Iris pigment epithelial cell (primary cell): ENCODE measurements at places on chromosomes 5 and 9.

DNA sequence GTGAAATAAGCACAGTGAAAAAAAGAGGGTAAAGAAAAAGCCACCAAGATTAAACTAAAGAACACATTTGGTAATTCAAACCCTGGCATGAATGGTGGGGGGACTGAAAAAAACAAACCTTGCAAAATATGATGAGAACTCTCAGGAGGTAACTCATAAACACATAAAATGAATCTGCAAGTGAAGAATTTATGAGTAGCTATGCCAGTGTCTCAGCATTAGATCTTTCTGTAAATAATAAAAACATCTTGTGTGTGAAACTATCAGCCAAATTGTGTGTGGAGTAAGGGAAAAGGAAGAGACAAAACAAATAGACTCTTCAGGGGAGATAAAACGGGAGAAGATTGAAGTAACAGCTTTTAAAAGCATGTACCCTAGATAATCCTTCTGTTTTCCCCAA is 129.6 kb upstream of the SPEF2 start:
- DNase-seq = no peak

GRCh38 chr9:134775081-134775951 is 105.3 kb upstream of the FCN2 start:
- peak; percentile 89 for DNase-seq

DNA sequence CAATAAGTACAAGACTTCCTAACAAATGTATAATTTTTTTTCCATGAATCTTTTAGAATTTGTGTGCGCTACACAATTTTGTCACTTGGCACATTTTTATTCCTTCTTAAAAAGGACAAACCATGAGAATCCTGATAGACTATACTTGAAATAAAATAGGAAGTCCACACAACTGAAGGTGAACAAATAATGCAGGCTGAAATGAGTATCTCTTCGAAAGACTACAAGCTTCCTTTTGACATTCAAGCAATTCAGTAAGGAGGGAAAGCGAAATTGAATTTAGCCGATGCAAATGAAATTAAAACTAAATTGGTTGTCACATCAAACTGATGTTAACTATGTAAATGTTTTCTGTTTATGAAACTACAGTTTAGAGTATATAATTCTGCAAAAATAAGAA is 374.4 kb upstream of the CCNH start:
- no peak for DNase-seq

DNA sequence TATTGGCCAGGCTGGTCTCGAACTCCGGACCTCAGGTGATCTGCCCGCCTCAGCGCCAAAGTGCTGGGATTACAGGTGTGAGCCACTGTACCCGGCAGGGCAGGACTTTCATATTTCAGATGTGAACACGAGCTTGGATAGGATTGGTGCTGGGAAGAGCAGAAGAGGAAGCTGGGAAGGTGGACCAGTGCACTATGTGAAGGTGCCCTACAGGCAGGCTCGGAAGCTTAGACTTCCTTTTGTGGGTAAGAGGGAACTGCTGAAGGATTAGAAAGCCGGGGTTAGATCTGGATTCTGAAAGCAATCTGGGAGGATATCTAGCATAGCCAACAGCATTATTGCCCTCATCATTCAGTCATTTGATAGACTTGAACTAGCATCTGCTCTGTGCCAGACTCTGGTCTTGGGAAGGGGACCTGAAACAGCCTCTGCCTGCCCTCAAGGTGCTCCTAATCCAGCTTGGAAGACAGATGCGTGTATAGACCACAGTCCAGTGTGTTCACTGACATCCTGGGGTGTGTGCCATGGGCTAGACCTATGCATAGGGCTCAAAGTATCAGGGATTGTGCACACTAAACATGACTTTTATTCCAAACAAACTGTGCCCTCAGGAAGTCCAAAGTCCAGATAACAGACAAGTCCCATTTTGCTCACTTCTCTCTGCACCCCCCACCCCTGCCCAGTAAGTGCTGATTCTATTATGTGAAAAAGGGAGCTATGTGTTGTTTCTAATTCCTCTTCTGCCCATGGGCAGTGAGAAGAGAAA is 637 bp downstream of the CBY3 start:
- DNase-seq = no peak

DNA sequence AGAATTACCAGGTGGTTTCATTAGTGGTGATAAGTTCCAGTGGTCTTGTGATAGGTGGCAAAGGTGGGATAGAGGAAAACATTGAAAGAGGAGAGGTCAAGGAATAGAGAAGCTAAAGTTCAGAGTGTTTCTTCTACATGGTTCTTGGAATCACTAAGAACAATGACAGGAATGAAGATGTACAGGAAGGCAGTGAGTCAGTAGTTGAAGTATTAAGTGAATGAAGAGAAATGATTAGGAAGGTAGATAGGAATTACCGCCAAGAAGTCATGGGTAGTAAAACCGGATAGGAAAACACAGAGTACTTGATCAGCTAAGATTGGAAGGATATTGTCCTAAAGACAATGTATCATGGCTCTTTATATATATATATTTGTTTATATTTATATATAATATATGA is 37.9 kb upstream of the RASA1 start:
- peak; percentile 64 for DNase-seq

DNA sequence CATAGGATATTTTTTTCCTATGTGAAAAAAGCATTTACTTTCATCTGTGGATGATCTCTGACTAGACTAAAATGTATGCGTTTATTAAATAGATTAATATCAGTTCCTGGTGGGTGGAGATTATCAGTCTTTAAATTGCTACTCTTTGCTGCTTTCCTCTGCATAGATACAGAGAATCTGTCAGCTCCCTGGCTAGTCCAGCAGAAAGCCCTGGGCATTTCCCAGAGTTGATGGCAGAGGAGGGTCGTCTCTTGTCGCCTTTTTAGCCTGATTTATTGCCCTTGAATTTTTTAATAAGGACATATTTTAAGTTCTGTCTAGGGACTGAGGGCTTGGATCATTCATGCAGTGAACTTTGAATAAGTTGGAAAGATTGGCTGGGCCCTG is 165.5 kb downstream of the CD180 start:
- no peak for DNase-seq

GRCh38 chr5:89723907-89724306 is 685.6 kb downstream of the CETN3 start:
- peak; percentile 8 for DNase-seq

- no peak for DNase-seq
Measured at GRCh38 chr5:73152411-73153388, 20.3 kb upstream of the TMEM174 start.

- DNase-seq = no peak
Measured at GRCh38 chr5:1285141-1285540, 9.7 kb downstream of the TERT start.

DNA sequence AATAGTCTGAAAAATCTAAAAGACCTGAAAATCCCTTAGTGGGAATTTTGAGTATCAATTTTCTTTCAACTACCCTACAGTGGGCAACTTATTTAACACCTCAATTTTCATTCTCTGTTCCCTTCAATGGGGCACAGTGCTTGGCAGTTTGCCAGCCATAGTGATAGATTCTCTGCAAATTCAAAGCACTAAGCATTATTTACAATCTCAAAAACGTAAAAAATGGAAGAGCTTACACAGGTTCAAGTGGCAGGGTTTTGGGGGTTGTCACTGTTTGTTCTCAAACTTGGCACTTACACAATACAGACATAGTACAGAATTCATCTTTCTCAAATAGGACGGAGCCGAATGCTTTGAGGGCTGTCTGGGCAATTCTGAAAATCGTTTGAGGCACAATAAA is 515.0 kb downstream of the EFNA5 start:
- DNase-seq = no peak

GRCh38 chr5:32232441-32233219 is 58.5 kb upstream of the GOLPH3 start:
- DNase-seq = peak; percentile 72

DNA sequence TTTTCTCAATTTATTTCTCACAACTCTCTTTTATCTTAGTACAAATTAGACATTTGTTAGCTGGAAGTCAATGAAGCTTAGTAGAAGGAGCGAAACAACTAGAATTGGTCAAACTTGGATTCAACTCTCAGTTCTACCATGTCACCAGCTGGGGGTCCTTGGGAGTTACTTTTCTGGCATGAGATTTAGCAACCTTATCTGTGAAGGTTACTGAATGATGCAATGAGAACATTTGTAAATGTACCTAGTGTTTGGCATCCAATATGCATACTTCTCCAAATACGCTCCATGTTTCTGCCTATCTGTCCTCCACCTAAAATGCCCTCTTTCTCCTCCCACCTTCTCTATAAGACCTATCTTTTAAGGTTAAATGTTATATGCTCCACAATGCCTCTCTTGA is 6.3 kb downstream of the HNRNPA0 start:
- no peak for DNase-seq

DNA sequence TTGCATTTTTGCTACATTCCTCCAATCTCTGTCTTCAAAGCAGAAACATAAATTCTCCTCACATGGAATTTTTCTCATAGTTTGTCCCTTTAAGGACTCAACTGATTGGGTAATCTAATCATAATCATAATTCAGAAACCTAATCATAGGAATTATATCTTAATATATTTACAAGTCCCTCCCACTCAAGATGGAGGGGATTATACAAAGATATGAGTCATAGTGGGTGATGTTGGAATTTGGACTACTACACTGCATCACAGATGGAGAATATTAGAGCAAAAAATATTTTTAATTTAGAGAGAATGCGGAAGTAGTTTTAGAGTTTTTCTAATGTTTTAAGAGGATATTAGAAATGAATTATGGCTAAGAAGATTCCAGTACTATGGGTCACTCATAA is 1034.0 kb downstream of the DTWD2 start:
- DNase-seq = no peak

DNA sequence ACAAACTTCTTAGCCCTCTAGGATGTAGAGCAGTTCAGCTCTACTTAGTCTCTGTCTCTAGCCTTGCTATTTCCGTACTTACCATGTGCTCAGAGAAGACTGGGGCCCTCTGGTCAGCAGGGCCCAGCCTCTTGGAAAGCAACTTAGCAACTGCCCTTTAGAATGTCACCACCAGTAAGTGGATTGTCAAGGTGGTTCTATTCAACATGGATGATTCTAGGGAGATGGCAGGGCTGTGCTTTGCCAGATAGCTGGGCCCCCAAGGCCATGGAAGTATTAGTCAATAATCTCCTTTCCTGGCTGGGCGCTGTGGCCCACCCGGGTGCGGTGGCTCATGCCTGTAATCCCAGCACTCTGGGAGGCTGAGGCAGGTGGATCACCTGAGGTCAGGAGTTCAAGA is 177.6 kb upstream of the MVB12B start:
- no peak for DNase-seq

- no peak for DNase-seq
Measured at GRCh38 chr5:143218517-143219170, 184.8 kb downstream of the NR3C1 start.

- DNase-seq = no peak
Measured at GRCh38 chr5:180241600-180241999, 32.6 kb upstream of the RASGEF1C start.

GRCh38 chr9:86241216-86241615 is 18.2 kb downstream of the C9orf153 start:
- DNase-seq = peak; percentile 66

GRCh38 chr9:81686614-81687520 is 2.5 kb downstream of the TLE1 start:
- DNase-seq = peak; percentile 89

DNA sequence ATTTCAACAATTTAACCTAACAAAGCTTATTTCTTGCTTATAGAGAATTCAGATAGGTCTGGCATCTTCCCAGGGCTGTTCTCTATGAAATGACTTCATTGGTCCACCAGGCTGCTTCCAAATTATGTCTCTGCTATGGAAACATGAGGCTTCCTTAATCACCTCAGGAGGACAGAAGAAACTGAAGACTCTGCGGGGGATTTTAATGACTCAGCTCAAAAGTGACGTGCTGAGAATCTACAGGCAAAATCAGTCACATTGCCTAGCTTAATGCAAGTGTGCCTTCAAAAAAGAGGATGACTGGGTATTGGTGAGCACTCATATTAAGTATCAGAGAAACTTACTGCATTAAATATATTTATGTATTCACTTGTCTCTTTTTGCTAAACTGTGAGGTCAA is 315.5 kb upstream of the RGMB start:
- peak; percentile 92 for DNase-seq

DNA sequence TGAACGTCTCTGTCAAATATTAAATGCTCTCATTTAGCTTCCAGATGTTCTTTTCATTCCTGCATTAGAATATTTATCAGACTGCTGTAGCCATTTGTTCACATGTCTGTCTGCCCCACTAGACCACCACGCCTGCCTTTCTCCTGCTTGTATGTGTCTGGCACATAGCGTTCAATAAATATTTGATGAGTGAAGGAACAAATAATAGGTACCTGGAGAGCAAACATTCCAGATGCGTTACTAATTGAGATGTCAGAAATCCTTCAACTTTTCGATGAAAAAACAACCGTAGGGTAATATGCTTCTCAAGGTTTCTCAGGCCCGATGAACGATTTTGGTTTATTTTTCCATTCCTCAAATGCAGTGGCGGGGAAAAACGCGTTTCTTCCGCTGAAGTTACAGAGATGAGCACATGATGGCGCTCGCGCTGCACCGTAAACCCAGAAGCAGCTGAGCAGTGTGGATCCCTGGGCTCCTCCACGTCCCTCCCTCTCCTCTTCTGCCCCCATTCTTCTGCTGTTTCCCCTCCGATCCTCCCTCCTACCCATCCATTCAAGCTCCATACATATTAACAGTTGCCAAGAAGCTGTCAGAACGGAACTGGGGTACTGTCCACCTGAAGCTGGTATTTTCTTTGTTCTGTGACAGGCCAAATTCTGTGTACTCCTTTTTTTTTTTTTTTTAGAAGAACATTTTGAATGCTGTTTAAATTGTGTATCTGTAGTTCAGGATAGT is 245.4 kb downstream of the MPDZ start:
- DNase-seq = peak; percentile 67

DNA sequence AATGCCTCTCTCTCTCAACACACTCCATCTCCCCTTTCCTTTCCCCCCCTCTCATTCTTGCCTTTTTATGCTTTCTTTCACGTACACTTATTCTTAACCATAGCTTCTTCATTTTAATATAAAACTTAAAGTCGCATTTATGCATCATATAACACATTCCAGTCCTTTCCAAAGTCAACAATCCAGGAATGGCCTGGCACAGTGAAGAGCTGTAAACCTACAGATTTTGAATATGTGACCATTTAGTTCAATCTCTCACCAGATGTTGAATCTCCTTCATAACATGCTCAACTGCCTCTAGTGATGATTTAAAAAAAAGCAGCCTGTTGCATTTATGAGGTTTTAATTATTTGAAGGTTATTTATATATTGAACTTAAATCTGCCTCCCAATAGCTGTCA is 186.2 kb upstream of the GRAMD2B start:
- DNase-seq = no peak

- DNase-seq = no peak
Measured at GRCh38 chr5:61910771-61911170, 395.2 kb upstream of the KIF2A start.

- DNase-seq = peak; percentile 39
Measured at GRCh38 chr9:25716220-25716872, 38.1 kb upstream of the TUSC1 start.

GRCh38 chr9:32782476-32783167 is 718 bp upstream of the TMEM215 start:
- no peak for DNase-seq
